ENCODE measurements at places on chromosomes 3 and 15.

GRCh38 chr15:66619152-66619903 lies 53.5 kb upstream of the LCTL start:
- H3K4me1 ChIP-seq: peaks cover 45% of the 10 kb centered on the region
- H3K36me3 ChIP-seq: no peaks in the 10 kb centered on the region
- H3K4me3 ChIP-seq: no peak overlapping the region

- H3K4me1 ChIP-seq: no peaks in the 10 kb centered on the region
- H3K4me3 ChIP-seq: no peak overlapping the region
- no peak overlapping the region for H3K27ac ChIP-seq
- H3K36me3 ChIP-seq: no peaks in the 10 kb centered on the region
Observed at GRCh38 chr15:35885870-35886269, 339.9 kb upstream of the DPH6 start.

DNA sequence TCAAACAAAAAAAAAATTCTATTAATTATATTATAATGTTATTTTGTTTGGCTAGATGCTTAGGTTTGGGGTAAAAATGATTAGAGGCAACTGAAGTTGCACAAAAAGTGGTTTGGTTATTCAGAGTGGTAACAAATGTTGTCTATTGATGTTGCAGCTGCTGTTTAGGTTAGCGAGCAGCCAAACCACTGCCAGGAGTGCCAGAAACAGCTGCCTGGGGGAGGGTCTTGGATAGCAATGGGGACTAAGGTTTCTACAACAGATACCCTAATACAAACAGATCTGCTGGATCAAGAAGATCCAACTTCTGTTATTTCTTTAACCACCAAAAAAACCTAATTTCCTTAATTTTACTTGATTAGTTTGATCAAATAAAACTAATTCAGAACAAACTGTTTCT lies 26.6 kb downstream of the BTLA start:
- H3K36me3 ChIP-seq: no peaks in the 10 kb centered on the region
- H3K27me3 ChIP-seq: no peaks in the 10 kb centered on the region
- no peaks in the 10 kb centered on the region for H3K4me1 ChIP-seq
- no peak overlapping the region for H3K4me3 ChIP-seq
- no peak overlapping the region for H3K27ac ChIP-seq
- no peak for DNase-seq

GRCh38 chr3:157128771-157129681 lies 30.9 kb downstream of the CCNL1 start:
- no peak overlapping the region for H3K4me3 ChIP-seq
- H3K4me1 ChIP-seq: peaks cover 67% of the 10 kb centered on the region
- H3K27ac ChIP-seq: peak overlapping the region; percentile 80
- DNase-seq: peak; percentile 75
- H3K36me3 ChIP-seq: no peaks in the 10 kb centered on the region
- H3K27me3 ChIP-seq: no peaks in the 10 kb centered on the region

GRCh38 chr15:95440712-95441111 lies 889.8 kb upstream of the NR2F2 start:
- H3K36me3 ChIP-seq: no peaks in the 10 kb centered on the region
- peaks cover 5% of the 10 kb centered on the region for H3K4me1 ChIP-seq
- H3K27ac ChIP-seq: peak overlapping the region; percentile 44
- no peak overlapping the region for H3K4me3 ChIP-seq
- H3K27me3 ChIP-seq: no peaks in the 10 kb centered on the region

Measured in stomach (tissue), 19 donors.